ENCODE measurements at places on chromosomes 6 and 20.

GRCh38 chr6:130259557-130259956 lies 36.8 kb upstream of the SAMD3 start:
- DNase-seq = no peak

- DNase-seq = no peak
These were observed 82.7 kb upstream of the CARMIL1 start for GRCh38 chr6:25196464-25196863.

GRCh38 chr6:25249133-25249532 lies 30.0 kb upstream of the CARMIL1 start:
- no peak for DNase-seq

DNA sequence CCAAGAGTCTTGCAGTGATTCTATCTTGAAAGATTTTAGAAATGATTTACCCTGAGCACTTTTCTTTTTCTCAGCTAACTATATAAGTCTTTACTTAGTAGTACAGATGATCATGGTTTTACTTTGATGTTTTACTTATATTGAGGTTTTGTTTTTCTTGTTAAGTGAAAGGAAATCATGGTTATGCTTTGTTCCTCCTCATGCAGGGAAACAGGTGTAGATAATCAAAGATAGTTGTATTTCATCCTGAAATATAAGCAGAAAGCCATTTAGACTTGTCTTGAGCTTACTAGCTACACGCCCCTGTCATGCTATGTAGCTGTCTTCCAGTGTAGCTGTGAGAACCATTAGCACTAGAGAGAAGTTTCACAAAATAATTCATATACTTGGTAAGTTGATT lies 113.9 kb downstream of the HIVEP1 start:
- DNase-seq = no peak

GRCh38 chr6:3230256-3230882 lies 2.9 kb upstream of the TUBB2B start:
- DNase-seq = no peak

GRCh38 chr6:16040628-16040974 lies 88.3 kb upstream of the MYLIP start:
- no peak for DNase-seq

- DNase-seq = no peak
These were observed 33.4 kb upstream of the SLC22A1 start for GRCh38 chr6:160088069-160088783.

- no peak for DNase-seq
These were observed 1268.8 kb downstream of the EPHA7 start for GRCh38 chr6:92150553-92150952.

DNA sequence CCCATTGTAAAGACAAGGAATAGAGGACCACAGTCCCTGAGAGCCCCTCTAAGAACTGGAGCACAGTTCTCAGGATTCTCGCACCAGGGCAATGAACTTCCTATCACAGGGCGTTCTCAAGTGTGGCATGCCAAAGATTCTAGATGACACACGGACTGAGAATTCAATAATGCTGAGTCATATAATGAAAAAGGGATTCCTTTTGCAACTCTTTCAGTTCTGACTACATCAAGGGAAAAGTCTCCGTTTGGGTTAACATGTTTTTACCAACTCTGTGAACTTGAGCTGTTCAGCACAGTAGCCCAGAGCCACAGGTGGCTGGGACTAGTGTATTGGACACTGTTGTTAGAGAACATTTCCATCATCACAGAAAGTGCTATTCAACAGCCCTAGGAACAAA lies 3.4 kb downstream of the MED20 start:
- no peak for DNase-seq

- no peak for DNase-seq
These were observed 75.9 kb downstream of the PLCG1 start for GRCh38 chr20:41213150-41213820.

- DNase-seq = no peak
These were observed 593.9 kb upstream of the BTBD3 start for GRCh38 chr20:11323816-11324215.

DNA sequence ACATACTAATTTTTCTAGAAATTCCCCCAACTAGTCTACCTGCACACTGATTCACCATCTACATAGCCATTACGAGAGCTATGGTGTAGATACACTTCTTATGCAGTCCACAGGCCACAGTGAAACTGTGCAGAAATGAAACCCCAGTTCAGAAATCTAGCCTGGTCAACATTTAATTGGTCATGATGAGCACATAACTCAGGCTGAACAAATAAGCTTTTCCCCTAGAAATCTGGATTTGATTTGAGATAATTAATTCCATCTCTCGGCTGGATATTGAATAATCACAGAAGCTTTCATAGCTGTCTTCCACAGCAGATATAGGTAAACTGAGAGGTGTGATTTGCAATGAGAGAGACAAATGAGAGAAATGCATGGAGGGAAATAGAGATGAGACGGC lies 22.6 kb upstream of the TINAG start:
- no peak for DNase-seq

DNA sequence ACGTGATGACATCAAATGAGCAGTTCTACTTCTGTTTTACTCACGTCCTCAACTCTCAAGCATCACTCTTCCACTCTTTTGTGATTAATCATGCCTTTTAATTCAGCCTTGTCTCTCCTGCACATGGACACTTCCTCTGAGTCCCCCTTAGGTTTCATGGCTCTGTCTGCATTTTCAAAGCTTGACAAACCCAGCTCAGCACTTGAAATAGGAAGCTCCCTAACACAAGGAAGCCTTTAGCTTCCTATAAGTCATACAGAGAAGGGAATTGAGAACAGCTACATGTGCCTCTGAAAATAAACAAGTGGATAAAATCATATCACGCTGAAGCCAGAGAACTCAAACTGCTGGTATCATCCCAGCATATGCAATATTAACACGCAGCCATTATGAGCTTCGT lies 21.2 kb downstream of the KIF16B start:
- DNase-seq = no peak

GRCh38 chr6:16056263-16056870 lies 72.5 kb upstream of the MYLIP start:
- no peak for DNase-seq

DNA sequence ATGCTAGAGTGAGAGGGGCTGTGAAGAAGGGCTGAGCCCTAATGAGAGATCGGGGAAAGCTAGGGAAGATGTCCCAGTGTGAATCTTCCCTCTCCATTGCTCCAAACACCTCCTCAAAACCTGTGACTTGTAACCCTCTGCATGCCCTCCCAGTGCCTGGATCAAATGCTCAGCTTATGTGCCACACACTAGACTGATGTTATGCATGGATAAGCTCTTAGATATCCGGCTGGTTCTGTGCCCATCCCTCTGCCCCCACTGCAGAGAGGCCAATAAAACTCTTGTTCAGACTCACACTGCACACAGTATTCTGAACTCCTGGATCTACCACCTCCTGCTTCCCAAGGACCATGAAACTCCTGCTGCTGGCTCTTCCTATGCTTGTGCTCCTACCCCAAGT lies at the start of gene DEFB118:
Gene DEFB118 (plus strand): TSS at position 301 of the 400 bp plus-strand sequence. CDS start 50 bp downstream, at position 351.
- DNase-seq = no peak

DNA sequence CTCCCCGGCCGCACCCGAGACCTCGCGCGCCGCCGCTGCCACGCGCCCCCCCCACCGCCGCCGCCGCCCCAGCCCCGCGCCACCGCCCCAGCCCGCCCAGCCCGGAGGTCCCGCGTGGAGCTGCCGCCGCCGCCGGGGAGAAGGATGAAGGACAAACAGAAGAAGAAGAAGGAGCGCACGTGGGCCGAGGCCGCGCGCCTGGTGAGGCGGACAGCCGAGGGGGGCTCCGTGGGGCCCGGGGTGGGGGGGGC lies 426 bp downstream of the ASXL1 start:
- DNase-seq = no peak

- no peak for DNase-seq
These were observed 232.8 kb upstream of the QKI start for GRCh38 chr6:163181666-163182180.

DNA sequence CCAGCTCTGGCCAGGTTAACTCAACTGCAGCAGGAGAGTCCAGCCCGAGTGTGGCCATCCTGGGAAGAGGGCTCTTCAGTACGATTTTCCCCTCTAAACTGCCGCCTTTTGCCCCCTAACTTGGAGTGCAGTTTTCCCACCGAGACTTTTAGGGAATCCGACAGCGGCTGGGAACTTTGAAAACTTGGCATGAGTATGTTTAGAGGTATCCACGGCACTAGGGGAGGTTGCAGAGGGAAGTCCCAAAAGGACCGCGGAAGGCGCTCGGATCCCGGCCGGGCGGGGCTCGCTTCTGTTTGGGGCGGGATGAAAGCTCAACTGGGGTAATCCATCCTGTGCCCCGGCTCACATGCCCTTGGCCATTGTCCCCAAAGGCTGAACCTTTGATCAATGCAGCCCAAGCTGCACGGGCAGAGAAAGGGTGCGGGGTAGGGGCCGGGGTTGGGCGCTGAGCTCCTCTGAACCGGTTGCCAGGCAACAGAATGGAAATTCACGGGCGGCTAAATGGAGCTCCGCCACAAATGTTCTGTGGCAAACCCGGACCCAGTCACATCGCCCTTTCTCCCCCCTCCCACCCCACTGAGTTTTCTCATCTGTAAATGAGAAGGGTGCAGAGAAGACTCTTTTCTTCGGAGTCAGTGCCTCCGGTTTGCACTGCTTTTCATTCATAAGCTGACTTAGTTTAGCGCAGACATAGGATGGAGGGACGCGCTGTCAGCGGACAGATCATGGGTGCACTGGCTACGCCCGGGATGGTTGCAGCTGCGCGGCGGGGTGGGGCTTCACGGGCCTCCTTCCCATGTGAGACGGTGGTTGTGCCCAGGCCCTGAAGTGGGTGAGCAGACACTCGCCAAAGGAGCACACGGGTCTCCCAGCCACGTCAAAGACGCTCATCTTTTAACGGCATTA lies 2.3 kb downstream of the BMP6 start:
- DNase-seq = no peak

GRCh38 chr20:23178806-23179205 lies 92.7 kb upstream of the CD93 start:
- DNase-seq = no peak

- no peak for DNase-seq
These were observed 55.9 kb downstream of the MAP3K5 start for GRCh38 chr6:136736281-136736960.
